Kidney tubule cell (primary cell): ENCODE measurements at places on chromosomes 12 and 14.
A peak's percentile ranks its signal among the peaks of the same experiment; 100 is the strongest.

GRCh38 chr14:70811578-70811977, 2.3 kb upstream of the MAP3K9 start:
- peak; percentile 52 for DNase-seq

DNA sequence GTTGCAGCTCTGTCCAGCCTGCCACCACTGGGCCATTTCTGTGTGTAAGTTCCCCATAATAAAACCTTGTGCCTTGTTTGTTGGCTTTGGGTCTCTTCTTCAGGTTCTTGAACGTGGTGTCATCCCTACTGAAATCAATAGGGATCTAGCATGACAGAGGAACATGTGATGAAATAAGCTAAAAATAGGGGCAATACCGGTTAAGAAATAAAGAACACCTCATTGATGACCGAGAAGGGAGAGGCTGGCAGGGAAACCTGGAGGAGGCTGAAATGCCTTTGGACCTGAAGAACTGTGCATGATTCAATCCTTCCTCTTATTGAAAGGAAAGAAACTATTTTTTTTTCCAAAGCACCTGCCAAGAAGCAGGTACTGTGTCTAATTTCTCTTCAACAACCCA, 172.3 kb downstream of the PPM1H start:
- no peak for DNase-seq

DNA sequence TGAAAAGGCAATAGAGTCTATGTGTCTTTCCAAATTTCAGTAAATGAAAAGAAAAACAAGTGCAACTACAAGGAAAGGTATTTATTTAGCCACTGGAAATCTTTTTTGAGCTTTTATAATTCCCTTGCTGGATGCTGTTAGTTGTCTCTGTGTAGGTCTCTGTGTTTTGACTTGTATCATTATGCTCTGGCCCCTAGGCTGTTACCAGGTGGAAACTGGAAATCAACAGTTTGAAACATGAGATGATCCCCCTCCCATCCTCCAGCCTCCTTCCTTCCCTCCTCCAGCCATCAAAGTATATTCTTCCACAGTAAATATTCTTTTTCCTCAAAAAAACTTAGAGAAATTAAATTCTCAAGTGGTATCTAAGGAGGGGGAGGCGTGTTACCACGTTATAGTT, 934 bp upstream of the DCN start:
- DNase-seq, result no peak

DNA sequence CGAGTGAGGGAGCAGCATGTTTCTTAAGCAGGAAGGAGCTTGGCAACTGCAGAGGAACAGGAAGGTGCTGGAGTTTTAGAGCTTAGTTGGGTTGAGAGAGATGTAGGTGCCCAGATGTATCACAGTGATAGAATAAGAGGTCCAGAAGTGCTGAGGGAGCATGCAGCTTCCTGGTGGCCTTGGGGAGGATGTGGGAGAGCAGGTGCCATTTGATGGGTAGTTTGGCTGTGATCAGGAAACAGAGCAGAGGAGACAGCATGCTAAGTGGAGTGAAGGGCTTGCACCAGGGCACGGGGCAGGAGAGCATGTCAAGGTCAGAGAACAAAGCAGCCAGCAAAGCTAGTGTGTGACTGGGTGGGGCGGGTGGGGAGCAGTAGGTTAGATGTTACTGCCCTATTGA, 74.8 kb downstream of the PAPOLA start:
- DNase-seq, result no peak

DNA sequence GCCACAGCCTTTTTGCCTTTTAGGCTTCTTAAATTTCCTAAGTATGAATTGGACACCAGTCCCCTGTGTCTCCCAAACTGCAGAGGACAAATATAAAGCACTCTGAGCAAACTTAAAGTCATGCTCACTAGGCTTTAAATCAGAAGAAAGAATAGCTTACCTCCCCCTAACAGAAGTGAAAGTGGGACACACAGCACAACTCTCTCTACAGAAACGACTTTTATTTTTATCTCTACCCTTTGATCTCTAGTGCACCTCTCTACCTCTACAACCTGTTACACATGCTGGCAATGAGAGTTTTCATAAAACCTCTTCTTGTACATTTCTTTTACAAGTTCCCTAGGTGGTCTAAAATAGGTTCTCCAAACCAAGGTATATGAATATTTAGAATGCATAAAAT, 19.7 kb downstream of the IAPP start:
- no peak for DNase-seq

DNA sequence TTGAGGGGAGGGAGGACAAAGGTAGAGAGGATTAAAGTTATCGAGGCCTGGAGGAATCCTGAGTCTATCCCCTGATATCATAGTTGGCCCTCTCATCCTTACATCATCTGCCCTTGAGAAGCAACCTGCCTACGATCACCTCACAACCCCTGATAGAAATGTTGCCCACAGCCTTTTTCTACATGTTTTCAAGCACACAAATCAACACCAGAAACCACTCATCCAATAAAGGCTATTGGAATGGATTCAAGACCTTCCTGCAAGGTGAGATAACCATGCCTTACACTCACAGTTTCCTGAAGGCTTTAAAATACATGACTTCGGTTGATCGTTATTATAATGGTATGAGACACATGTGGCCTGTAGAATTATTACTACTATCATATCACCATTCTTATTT, 175.7 kb upstream of the EGLN3 start:
- peak; percentile 65 for DNase-seq

DNA sequence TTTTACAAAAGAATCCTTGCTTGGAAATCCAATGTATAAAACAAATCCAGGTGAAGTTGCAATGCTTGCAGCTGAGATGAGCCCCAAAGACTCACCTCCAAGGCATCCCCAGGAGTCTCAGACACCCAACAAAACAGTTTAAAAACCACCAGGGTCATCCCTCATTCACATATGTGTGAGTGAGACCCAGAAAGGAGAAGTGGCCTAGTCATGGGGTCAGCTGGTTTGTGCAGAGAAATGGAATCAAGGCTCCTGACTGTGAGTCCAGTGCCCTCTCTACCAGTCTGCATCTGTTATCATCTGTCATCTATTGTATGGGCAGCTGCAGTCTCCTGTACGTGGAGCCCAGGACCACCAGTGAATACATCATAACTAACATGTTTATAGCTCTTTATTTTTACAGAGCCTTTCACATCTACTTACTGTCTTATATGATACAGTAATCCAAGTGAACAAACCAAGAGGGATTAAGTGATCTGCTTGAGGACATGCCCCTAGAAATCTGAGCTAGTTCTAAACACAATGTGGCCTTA, 27.1 kb downstream of the PLEKHG7 start:
- DNase-seq, result no peak

GRCh38 chr12:106527356-106527755, 55.4 kb upstream of the RFX4 start:
- no peak for DNase-seq

DNA sequence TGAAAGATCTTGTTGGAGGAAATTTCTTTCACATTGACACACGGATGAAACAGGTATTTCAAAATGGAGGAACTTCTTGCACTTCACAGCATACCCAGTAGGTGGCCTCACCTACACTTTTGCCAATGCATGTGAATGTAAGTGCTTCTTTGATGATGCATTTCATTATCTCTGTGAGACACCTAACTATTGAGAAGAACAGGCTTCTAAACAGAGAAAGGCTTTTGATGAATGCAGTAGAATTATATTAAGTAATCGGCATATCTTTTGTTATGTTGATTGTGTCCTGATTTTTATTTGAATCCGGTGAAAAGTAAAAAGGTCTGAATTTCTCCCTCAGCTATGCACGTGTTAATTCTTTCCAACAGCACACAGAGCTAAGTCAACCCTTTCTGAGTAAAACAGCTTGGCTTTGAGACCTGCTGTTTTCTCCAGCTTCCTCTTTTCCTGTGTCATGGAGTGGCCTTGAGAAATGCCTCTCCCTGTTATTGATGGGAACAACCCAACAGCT, 399.0 kb downstream of the NAV3 start:
- DNase-seq, result peak; percentile 62

- peak; percentile 14 for DNase-seq
Observed at GRCh38 chr14:91946622-91947474, 646 bp downstream of the FBLN5 start.

- DNase-seq, result peak; percentile 33
Observed at GRCh38 chr12:4168036-4168435, 105.5 kb upstream of the CCND2 start.

DNA sequence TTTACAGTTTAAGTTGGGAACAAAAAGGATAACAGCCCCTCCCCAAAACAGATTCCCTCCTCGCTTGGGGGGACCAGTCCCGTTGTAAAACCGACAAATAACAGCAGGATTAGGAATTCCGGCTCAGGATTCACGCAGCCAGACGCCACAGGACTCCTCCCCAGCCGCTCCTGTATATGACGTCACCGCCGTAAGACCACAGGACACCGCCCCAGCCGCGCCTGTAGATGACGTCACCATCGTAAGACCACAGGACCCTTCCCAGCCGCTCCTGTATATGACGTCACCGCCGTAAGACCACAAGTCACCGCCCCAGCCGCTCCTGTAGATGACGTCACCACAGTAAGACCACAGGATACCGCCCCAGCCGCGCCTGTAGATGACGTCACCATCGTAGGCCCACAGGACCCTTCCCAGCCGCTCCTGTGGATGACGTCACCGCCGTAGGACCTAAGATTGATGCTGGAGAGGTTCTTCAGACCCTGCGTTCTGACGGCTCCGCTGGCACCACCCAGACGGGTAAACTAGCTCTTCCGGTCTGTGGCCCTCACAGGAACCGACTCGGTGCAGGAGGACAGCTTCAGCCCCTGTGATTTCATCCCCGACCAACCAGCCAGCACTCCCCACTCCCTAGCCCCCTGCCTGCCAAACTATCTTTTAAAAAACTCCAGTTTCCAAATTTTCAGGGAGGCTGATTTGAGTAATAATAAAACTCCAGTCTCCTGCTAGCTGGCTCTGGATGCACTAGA, 43.9 kb upstream of the FBRSL1 start:
- peak; percentile 68 for DNase-seq

GRCh38 chr14:72472845-72473244, 421.1 kb downstream of the DPF3 start:
- no peak for DNase-seq

DNA sequence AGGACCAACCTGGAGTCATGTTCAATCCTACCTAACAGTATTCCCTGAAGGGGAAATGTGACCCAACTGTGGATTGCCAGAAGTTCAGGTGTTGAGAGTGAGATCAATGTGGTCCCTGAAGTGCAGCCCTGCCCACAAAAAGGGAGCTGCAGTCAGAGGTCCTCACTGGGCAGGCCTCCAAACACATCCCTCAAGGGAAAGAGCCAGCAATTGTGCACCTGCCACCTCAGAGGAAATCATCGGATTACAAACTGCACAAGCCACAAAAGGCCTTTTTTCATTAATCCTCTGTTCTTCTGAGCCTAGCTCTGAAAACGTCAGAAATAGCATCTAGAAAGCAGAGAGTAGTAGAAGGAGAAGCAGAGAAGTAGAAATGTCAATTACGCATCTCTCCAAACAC, 10.8 kb upstream of the MDM1 start:
- DNase-seq, result no peak

DNA sequence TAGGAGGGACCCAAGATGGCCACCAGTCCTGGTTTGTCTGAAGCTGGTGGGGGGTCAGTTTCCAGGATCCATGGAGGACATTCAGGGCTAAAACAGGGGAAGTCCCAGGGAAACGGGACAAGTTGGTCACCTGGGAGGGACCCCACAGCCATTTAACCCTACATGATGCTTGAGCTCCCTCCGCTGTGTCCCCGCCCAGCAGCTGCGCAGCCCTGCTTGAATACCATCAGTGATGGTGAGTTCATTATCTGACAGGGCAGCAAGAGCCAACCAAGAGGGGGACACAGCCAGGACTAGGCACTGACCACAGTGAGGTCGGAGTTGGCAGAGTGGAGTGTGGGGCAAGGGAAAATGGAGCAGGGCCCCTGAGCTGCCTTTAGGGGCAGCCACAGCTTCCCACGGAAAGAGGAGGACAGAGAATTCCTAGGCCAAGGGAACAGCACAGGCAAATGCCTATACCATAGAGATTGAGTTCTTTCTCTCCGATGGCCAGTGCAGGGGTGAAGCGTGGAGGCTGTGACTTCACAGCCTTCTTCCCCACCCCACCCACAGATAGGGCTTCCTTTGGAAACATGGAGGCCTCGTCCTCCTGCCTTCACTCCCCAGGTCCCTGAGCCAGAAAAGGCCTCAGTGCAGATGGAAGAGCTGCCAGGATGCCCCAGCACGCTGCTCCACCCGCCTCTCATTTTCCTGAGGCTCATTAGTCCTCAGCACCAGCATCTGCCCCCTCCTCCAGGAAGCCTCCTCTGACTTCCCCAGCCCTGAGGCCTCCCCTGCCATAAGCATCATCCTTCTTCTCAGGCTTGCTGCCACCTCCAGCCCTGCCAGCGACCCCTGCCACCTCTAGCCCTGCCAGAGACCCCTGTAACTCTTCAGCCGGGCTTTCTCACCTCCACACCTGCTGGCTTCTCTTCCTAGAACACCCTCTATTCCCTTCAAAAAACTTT, 51.4 kb downstream of the CYP46A1 start:
- no peak for DNase-seq

- no peak for DNase-seq
Observed at GRCh38 chr14:58805605-58806409, 168.0 kb downstream of the DACT1 start.

DNA sequence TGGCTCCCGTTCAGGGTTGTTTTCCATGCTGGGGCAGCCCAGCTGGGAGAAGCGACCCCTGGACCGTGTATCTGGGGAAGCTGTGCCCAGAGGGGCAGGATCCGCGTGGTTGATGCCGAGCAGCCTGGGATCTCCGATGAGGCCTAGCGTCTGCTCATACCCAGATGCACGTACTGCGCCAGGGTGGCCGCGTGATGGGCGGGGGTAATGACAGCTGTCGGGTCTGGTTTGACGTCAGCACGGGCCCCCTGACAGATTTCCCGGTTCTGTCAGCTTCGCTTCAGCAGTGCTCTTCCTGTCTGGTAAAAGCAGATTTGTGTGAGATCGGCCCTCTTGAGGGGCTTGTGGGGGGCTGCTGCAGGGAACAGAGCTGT, 147.3 kb downstream of the TSPAN9 start:
- DNase-seq, result no peak

GRCh38 chr12:107159384-107159900, 66.1 kb upstream of the CRY1 start:
- no peak for DNase-seq

DNA sequence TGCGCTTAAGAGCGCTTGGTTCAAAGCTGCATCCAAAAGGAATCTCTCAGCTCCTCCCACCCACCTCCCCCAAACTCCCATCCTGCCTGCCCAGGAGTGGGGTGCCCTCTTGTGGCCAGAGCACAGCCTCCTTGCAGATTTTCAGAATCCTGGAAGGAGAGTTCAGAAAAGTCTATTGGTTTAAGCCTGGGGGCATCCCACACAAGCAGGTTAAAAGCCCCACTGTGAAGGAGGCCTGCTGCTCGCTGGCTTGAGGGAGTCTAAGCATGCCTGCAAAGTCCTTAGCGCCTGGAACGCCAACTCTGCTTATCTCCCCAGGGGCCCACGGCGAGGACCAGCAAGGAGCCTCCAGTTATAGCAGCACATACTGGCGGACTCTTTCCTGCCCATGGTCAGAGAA, 297.1 kb downstream of the KSR2 start:
- DNase-seq, result peak; percentile 53

DNA sequence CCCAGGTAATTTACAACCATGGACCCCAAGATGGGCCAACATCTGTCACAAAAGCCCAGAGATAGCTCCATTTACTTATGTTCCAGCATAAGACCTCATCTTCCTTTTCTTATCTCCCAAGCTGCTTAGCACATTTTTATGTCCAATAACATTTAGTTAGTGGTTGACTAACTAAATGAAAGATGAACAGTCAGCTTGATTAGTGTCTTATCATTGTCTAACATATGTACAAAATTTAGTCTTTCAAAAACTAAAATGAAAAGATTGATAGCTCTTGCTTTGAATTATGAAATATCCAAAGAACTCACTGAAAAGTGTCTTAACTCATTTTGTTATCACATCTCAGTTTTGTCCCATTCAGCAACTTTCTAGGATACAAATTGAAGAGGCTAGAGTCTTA, 163.1 kb upstream of the EGLN3 start:
- DNase-seq, result no peak
